ENCODE measurements at places on chromosomes 3 and 15. TPM values are rescaled to one million over a fixed set of nuclear protein-coding genes. Genes with fewer than 3 reads are reported as not detected.

MUC4 gene
- total RNA-seq: 0.28 TPM

TYRO3 gene
- total RNA-seq: 0.36 TPM

BRPF1 gene
- 62.3 TPM for total RNA-seq

OR5K2 gene
- total RNA-seq: not detected

DNA sequence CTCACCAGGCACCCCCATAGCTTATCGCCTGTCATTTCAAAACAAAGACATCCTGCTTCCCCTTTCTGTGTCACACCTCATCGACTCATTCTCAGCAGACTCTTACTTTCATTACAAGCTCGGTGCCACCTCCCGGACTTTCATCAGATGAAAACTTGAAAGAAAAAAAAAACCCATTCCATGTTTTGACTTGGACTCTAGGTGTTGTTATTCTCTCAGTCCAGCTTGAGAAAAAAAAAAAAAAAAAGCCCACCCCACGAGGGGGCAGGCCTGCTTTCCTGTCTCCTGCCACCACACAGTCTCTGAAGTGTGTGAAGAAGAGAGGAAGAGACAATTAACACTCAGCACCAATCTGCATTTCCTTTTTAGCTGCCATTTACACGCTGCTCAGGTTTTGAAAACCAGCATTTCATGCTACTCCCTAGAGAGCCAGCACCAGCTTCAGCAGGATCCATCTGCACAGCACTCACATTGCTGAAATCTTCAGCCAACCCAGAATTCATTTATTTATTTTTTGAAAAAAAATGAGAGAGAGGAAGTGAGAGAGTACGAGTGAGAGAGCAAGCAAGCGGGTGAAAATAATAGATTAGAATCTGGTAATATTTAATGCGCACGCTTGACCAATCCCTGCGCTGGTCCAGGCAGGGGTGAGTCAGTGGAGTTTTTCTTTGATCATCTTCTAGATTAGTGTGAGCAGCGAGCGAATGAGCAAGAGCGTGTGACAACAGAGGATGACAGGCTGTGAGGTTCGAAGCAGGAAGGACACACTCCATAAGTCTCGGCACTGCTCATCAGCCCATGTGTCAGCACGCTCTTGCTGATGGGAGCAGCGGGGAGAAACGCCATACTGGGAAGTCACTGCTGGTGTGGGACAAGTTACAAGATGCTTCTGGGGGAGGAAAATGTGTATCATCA lies 23.5 kb downstream of the ZNF80 start:
- peak; percentile 87 for DNase-seq

- no peak for DNase-seq
Observed at GRCh38 chr15:66251790-66252684, 1.5 kb downstream of the MEGF11 start.

GRCh38 chr3:52277071-52277964 lies 1.1 kb downstream of the WDR82 start:
- peak; percentile 76 for DNase-seq

- no peak for DNase-seq
Observed at GRCh38 chr15:98289747-98290146, 329.2 kb downstream of the ARRDC4 start.

GRCh38 chr3:81443958-81444357 lies 317.5 kb downstream of the GBE1 start:
- DNase-seq: no peak

DNA sequence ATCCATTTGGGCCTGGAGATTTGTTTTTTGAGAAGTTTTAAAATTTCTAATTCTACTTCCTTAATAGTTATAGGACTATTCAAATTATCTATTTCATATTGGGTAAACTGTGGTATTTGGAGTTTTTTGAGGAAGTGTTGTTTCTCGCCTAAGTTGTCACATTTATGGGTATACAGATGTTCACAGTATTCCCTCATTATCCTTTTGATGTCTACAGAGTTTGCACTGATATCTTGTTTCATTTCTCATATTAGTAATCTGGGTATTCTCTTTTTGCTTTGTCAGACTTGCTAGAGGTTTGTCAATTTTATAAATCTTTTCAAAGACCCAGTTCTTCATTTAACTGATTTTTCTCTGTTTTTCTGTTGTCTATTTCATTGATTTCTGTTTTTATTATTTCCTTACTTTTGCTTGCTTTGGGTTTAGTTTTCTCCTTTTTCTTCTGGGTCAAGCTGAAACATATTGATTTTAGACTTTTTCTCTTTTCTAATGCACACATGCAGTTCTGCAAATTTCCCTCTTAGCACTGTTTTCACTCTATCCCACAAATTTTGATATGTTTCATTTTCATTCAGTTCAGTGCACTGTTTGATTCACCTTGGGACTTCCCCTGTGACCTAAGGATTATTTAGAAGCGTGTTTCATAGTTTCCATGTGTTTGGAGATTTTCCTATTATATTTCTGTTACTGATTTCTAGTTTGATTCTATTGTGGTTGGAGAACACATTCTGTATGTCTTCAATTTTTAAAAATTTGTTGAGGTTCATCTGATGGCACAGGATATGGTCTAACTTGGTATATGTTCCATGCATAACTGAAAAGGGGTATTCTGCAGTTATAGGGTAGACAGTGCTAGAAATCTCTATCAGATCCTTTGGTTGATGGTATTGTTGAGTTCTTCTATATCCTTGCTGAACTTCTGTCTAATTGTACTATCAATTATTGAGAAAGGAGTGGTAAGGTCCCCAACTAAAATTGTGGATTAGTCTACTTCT lies 79.6 kb downstream of the SUMF1 start:
- no peak for DNase-seq

GRCh38 chr3:5505163-5505562 lies 317.7 kb downstream of the EDEM1 start:
- DNase-seq: no peak

ETV5 gene
- total RNA-seq: 61.6 TPM

CTXND1 gene
- not detected for total RNA-seq

- no peak for DNase-seq
Observed at GRCh38 chr3:53083521-53083920, 37.6 kb upstream of the SFMBT1 start.

DNA sequence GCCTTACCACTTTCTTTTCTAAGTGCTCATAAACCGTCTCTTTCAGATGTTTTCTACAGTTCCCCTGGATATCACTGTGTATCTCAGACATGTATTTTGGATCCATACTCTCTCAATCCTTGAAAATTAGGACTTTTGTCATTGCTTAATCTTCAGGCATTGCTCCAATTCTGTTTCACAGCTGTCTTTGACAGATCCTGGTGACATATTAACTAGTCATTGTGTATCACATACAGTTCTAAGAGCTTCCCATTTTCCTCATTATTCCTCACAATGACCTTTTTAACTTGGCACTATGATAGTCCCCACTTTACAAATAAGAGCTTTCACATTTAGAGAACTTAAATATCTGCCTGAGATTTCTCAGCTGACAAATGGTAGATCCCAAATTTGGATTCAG lies 151.7 kb downstream of the CLSTN2 start:
- no peak for DNase-seq

DNA sequence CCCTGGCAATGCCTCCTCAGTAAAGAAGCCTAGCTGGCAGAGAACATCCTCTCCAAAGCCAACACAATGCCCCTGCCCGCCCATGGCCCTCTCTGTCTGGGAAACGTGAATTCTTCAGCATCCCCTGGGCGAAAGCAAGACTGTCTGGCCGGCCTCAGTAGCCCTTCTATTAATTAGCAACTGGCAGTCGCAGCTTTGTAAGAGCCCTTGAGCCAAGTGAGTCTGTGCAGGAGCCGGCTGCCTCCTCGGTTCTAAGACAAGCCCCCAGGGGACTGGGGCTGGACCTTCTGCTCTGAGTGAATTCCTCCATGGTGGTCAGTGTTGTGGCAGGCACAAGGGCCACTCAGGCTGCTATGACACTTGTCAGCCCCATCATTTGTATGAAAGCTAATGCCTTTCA lies 7.4 kb downstream of the HCN4 start:
- no peak for DNase-seq

GRCh38 chr3:134652886-134653630 lies 2.2 kb upstream of the KY start:
- no peak for DNase-seq

DNA sequence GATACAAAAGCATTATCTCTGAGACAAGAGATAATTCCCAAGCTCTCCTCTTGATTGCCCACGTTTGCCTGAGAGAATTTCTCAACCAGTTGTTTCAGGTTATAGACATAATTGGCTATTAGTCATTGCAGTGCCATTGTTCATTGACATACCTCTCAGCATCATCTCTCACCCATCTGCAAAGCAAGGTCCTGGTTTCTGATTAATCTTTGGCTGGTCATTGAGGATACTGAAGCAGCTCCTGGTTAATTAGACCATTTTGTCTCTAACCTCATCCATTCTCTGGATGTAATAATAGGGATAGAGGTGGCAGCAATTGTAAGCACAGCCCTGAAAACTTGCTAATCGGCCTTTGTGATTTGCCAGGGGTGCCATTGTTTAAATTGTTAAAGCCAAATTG lies 104.2 kb downstream of the CNTN6 start:
- DNase-seq: no peak

RASL12 gene
- not detected for total RNA-seq

GRCh38 chr3:29141197-29141917 lies 139.5 kb upstream of the RBMS3 start:
- no peak for DNase-seq

DNA sequence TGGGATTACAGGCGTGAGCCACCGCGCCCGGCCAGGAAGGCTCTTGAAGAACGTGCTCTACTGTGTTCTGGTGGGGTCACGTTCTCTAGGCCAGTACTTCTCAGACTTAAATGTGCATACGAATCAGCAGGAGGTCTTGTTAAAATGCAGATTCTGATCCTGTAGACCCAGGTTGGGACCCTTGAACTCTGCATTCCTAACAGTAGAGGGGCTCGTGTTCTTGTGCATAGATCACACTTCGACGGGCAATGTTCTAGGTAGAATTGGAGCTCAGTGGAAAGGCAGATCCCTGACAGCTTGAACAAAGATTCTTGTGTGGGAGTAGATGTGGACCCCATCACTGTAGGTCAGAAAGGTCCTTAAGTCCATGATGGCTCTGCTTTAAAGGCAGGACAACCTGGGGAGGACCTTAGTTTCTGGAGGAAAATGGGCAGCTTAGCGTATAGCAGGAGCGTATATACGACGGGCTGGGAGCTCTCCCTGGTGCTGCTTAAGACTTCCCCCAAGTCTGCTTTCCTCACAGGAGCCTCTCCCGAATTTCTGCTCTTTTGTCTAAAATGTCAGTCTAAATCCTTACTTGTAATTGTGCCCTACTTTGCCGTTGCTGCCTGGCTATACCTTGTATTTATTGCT lies 16.9 kb upstream of the FAM81A start:
- no peak for DNase-seq

DNA sequence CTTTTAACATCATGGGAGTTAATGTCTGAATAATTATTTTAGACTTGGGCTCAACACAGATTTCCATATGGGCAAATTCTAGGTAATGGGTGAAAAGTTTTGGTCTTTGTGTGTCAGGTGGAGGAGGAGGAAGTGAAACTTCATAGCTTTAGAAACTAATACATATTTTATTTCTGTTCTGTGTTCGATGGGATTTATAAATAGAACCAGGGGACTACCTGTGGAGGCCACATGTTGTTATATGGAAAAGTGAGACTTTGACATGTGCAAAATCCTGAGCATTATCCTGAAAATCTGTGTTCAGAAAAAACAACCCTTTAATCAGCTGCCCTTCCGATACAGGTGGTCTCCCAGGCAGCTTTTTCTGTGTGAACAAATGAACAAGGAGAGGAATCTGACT lies 209.5 kb downstream of the SOX2 start:
- DNase-seq: no peak

FEZF2 gene
- total RNA-seq: not detected

- no peak for DNase-seq
Observed at GRCh38 chr3:80366808-80367548, 599.2 kb upstream of the ROBO1 start.

- DNase-seq: no peak
Observed at GRCh38 chr3:89690646-89691045, 583.2 kb downstream of the EPHA3 start.

- DNase-seq: no peak
Observed at GRCh38 chr15:91499774-91500383, 353.6 kb upstream of the SLCO3A1 start.

GRCh38 chr15:39302936-39303335 lies 277.9 kb upstream of the THBS1 start:
- no peak for DNase-seq

DNA sequence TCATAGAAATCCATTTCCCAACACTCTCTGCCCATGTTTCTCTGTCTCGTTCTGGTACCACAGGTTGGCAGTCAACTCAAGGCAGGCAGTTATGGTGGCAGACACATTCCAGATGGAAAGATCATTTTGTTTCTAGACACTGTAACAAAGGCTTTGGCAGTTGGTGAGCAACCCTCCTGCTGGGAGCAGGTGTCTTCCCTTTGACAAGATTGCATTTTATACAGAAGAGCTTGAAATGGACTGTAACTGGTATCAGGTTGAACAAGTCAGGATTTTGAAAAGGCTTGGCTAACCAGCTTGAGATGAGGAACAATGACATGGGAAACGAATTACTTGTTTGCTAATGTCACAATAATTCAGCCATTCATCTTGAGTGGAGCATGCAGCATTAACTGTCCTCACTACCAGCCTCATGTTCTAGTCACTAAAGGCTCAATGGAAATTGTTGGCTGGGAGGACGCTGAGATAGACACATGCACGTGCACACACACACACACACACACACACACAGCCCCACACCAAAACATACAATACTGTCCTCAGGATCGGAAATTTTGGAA lies 170.0 kb downstream of the SEMA6D start:
- DNase-seq: no peak

DNA sequence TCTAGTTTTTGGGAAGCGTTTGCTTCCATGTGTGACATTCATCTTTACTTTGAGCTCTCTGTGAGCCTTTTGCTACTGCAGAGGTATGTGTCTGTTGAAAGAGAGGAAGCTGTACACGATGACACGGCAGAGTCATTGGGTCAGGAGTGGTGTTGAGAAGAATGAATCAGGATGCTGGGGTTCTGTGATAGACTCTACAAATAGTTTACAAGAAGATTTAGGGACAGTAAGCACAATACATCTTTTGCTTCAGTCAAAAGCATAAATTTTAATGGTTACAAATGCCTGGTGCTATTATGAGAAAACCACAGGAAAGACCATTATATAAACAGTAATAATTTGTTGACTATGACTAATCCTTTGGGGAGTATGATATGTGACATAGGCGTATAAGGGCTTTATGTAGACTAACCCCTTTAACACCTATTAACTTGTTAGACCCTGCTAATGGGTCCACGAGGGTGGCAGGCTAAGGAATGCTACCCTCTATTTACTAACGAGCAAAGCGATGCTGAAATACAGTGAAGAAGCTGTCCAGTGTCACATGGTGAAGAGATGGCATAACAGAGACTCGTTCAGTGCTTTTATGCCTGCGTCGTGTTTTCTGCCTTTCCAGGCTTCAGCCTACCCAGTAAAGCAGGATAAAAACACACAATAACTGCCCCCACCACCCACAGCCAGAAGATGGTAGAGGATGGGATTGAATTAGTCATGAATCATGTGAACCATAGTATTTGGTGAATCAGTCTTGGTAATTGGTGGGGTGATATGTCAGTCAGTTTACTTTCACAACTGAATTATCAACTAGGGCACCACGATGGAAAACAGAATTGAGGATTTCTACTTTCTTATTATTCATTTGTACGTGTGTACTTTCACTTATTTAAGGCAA lies 118.8 kb downstream of the LPP start:
- no peak for DNase-seq

UROC1 gene
- total RNA-seq: not detected

TMCO5A gene
- not detected for total RNA-seq
